ENCODE measurements at places on chromosomes 3 and 15.

DNA sequence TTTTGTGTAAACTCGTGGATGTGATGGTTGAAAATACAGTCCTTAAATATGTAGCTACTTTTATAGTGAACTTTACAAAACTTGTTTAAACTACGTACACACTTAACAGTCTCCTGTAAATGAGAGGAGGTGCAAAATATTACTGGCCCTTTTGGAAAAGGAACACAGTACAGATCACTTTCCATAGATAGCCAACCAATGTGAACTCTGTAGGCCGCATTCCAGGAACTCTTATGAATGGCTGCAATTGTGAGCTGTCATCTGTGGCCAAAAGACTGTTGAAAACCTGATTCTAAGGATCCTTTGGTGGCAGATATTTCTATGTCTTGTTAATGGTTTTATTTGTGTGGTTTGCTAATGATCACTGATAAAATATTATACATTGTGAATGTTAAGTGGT lies 6.2 kb downstream of the TSC22D2 start:
- DNase-seq = no peak

DNA sequence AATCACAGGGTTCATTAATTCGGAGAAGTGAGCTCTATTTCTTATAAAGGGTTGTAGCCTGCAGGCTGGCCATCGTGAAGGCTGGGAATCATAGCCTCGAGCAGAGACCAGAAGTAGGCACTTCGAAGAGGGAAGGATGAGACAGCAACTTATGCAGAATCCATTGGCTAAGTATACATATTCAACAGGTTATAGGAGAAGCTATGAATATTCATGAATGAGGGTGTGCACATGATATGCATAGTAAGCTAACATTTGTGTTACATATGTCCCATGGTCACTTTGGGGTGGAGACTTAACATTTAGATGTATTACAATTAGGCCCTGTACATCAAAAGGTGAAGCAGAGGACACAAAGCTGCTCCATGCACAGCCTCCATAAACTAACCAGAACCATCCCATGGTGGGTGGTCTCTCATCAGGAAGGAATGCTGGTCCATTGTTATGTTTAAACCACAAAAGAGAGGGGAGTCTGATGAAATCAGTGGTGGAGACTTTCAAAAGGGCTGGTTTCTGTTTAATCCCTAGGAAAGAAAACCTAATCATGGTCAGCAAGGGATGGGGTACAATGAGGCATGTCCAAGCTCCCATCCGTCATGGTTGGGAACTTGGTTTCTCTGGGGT lies 80.8 kb upstream of the FHIT start:
- DNase-seq = no peak

GRCh38 chr3:39644176-39644575 lies 165.2 kb upstream of the MYRIP start:
- no peak for DNase-seq

DNA sequence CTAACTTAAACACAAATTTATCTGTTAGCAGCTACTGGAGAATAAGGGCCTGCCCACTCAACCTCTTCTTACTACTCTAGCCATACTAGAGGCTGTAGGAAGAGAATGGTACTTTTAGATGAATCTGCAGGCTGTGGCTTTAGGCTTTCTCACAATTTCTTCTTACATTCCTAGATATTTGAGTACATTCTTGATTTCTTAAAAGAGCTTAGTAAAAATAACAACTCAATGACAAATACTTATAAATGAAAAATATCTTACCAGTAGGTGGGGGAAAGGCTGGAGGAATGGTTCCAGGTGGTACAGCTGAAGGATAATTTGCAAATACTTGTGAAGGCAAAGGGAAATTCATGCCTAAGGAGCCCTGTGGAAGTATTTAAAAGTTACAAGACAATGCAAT lies 92.9 kb upstream of the GK5 start:
- DNase-seq = no peak

- DNase-seq = no peak
Observed at GRCh38 chr3:131306242-131306641, 75.3 kb upstream of the NUDT16 start.

All from stimulated activated CD4-positive, alpha-beta T cell treated with anti-CD3 and anti-CD28 coated beads, Interleukin-4, amount 100 ng/mL, for 24 hours (primary cell).